Activated CD4-positive, CD25-positive, alpha-beta regulatory T cell treated with anti-CD3 and anti-CD28 coated beads, Interleukin-2, amount 50 U/mL, for 24 hours (primary cell): ENCODE measurements at places on chromosomes 7 and 10.

GRCh38 chr10:92327445-92328433, 36.8 kb downstream of the MARCHF5 start:
- ATAC-seq: no peak

DNA sequence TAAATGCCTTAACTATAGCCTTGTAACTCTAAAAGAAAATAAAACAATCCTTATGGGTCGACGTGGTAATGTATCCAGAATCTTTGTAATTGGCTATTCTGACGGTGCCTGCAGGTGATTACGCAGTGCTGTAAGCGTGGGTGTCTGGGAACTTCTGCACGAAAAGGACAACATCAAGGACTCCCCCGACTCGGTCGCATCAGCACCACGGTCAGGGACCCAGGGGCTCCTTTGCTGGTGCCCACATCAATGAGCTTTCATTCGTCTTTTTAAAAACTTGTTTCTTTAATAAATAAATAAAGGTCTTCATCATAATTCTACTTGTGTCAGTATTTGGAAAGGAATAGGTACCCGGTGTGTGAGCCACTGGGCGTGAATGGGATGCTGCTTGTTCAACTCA, 13.2 kb downstream of the MKI67 start:
- no peak for ATAC-seq

DNA sequence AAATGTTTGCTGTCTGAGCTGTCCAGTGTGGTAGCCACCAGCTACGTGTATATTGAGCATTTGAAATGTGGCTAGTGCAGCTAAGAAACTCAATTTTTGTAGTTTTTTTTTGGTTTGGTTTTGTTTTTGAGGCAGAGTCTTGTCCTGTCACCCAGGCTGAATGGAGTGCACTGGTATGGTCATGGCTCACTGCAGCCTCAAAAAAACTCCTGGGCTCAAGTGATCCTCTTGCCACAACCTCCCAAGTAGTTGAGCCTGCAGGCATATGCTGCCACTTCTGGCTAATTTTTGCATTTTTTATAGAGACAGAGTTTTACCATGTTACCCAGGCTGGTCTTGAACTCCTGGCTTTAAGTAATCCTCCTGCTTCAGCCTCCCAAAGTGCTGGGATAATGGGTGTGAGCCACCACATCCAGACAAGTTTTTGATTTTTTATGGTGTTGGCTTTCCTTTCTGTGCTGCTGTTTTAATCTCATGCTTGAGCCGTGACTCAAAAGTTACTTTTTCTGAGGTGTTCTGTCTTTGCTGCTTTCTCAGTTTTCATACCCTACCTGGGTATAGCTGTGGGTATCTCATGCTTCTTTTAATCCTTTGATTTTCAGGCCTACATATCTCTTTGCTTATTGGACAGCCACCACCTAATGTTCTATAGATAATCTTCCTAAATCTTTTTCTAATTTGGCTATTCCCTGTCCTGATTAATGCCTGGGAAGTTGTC, 16.0 kb downstream of the WAC start:
- ATAC-seq: peak; percentile 64

- no peak for ATAC-seq
These were observed 80.9 kb downstream of the SGMS1 start for GRCh38 chr10:50542871-50543270.

GRCh38 chr7:1545417-1546246, 10.4 kb downstream of the TMEM184A start:
- ATAC-seq: no peak

DNA sequence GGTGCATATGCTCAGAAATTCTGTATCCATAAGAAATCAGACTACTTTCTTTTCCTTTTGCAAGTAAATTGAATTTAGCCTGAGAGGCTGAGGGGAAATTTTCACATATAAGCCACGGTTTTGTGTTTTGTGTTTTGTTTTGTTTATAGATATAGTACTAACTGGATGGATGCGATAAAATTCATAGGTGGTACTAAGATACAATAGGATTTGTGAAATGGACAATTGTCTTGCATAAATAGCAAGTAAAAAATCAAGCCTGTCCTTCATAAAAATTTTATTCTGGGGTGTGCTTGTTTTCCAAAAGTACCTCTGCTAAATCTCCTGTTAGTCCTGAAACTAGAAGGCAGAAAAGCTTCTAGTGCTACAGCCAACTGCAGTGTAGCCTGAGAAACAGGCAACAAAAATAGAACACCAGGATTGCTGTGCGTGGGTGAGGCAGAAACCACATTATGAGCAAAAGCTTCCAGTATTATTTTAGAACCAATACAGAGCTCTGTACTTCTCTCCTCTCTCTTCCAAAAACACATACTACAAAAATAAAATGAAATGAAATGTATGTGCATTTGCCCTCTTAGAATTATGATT, 634 bp upstream of the HDAC9 start:
- peak; percentile 25 for ATAC-seq

DNA sequence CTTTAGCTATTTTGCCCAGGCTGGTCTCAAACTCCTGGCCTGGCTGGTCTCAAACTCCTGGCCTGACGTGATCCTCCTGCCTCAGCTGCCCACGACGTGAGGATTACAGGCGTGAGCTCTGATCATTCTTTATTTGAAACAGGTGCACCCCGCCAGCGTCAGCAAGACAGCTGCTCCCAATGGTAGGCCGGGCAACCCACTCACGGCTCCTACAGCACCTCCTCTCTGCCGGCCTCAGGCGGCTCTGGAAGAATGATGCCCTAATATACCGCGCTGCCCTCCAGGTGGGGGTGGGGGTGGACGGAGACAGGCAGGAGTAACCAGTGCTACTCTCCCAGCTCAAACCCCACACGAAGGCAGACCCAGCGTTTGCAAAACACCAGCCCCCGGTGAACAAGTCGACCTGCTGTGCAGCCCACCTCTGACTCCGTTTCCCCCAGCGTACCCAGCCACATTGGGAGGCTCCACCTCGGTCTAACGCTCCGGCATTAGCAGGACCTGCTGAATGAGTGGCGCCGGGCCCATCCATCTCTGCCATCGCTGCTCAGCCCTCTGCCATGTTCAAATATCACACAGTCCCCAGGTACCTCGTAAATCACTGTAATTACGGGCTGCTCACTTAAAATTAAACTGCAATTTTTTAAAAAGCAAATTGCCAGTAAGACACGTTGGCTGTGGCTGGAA, 148.6 kb downstream of the ELFN1 start:
- ATAC-seq: no peak

DNA sequence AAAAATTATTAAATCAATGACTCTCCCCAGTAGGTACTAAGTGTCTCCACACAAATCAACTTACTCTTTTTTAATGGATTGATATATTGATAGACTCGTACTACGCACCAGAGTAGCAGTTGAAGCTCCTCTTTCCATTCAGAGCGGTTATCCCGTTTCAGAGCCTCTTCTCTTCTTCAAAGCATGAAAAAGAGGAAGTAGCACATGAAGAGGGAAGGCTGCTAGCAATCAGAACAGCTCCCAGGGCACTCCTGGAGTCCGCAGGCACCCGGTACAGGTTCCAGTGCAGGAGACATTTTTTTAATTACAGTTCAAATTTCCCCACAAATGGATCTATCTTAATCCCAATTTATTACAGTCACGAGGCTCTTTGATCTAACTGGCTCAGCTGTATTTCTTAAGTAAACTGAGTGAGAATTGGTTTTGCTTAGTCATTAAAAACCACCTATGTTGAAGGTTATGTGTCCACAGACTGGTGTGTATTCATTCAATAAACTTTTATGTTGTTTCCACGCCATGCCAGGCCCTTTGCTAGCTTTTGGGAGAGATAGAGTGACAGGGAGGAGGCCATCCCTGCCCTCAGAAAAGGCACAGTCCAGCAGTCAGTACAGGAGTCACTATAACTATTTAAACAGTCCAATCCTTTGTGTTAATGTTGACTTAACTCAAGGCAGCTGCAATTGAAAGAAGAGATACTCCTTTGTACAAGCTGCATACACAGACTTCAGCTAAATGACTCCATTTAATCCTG, 32.1 kb upstream of the CALN1 start:
- ATAC-seq: no peak

- ATAC-seq: no peak
These were observed 31.8 kb upstream of the FAM133B start for GRCh38 chr7:92622030-92622429.

DNA sequence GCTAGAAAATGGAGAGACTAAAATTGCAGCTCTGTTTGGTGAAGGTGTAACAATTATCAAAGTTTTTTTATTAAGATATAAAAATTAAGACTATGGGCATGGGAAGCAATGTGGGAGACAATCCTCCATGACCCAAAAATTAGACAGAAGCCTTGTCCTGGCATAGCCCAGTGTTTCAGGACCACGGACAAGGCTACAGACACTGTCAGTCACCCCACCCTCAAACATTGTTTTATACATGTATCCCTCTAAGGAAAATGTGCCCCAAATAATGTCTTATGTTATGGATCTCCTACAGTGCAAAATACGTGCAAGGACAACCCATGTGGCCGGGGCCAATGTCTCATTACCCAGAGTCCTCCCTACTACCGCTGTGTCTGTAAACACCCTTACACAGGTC, 24.0 kb downstream of the HABP2 start:
- ATAC-seq: no peak

DNA sequence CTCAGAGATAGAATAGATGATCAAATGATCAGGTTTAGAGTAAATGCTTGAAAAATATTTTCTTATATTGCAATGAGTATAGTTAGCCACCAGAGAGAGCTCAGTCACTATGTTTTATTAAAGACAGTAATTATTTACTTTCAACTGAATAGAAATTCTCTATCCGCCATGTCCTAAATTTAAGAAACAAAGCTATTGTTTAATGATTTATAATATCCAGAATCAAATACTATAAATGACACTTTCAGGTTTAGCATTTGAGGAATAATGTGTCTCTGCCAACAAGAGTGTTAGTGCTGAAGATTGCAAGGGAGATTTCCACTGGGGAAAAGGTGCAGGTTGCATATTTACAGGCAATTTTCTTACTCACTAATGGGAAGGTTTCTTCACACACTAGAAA, 184.7 kb downstream of the DGKB start:
- no peak for ATAC-seq

GRCh38 chr7:103048833-103049232, 25.8 kb downstream of the FBXL13 start:
- ATAC-seq: no peak

DNA sequence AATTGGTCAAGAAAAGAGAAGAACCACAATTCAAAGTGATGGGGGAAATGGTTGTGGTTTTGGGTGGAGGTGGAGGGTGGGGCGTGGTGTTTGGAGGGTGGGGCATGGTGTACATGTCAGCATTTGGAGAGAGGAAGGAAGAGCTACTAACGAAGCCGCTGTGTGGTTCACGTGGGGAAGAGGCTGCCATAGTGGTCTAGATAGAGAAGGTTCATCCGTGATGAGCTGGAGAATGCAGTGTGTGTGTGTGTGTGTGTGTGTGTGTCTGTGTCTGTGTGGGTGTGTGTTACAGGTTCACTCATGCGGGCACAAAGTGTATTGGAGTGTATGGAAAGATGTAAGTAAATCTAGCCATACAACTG, 6.1 kb upstream of the VCL start:
- ATAC-seq: peak; percentile 95

GRCh38 chr10:109668154-109668665, 255.1 kb downstream of the XPNPEP1 start:
- no peak for ATAC-seq

DNA sequence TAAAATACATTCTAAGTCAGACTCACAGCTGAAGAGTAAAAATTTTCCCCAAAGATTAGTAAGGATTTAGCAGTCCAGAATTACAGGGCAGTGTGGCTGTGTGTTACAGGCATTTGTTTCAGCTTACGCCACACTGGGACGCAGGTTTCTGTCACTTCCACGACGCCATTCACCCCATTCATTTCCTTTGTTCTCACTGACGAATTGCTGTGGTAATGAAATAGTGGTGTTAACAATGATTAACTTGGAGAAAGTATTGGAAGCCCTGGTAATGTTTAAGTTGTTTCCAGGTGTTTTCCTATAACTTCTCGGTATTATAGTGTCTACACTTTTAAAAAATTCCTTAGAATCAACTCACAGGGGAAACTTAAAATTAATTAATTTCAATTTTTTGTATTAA, 370.9 kb downstream of the SH2D4B start:
- ATAC-seq: no peak

GRCh38 chr10:12547301-12547771, 198.0 kb downstream of the CAMK1D start:
- ATAC-seq: no peak

DNA sequence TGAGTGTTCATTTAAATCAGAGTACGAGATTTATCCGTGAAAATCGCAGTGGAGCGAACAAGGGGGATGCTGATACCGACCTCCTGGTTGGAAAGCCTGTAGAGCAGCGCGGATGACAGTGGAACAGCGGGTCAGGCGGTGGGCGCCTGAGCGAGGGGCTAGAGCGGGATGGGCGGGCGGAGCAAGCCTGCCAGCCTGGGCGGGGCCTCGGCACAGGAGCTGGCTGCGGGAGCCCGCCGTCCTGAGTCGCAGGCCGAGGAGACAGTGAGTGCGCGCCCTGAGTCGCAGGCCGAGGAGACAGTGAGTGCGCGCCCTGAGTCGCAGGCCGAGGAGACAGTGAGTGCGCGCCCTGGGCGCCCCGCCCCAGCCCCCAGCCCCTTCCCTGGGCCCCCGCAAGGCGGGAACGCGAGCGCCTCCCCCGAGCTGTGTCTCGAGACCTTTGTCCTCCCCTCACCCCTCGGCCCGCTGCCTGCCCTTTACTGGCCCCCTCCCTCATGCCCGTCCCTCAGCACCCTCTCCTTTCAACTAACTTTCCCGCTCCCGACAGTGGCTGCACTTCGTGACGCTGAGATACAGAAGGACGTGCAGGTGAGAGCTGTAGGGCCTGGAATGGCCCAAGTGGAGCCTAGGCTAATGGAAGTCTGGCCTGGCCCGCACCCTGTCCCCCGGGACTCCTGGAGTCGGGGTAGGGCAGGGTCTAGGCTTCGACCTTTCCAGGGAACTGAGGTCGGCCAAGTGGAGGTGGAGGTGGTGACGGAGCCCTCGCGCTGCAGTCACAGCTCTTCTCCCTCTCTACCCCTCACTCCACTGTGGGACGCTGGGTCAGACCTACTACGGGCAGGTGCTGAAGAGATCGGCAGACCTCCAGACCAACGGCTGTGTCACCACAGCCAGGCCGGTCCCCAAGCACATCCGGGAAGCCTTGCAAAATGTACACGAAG, at the start of gene AS3MT:
Gene AS3MT (plus strand): TSS at position 213 of the 941 bp plus-strand sequence. CDS start 123 bp downstream, at position 336.
- peak; percentile 27 for ATAC-seq

GRCh38 chr10:49222170-49222569, 34.0 kb upstream of the TMEM273 start:
- no peak for ATAC-seq

DNA sequence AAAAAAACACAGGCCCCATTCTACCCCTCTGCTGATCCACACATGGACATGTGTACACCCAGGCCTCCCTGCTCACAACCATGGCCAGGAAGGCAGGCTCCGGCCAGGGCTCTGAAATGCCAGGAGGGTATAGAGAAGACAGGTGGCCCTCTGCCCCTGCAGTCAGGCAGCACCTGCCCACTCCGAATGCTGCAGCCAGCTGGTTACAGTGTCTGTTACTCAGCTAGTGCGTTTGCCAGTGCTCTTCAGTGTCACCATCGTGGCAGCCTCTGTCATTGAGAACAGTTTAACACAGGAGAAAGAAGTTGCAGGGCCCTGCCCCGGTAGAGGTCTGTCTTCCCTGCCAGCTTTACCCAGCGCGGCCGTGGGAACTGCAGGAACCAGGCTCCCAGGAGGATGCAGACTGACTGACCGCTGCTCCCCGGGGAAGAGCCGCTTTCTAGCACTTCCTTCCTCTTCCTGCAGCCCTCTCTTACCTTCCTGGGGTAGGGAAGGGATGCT, 128.8 kb upstream of the FAM20C start:
- no peak for ATAC-seq
